RWPE1 (cell line): ENCODE measurements at places on chromosomes 3 and 15.

- no peak for DNase-seq
Observed at GRCh38 chr15:38377636-38378035, 76.3 kb upstream of the FAM98B start.

GRCh38 chr3:62022312-62022711, 351.0 kb downstream of the FEZF2 start:
- no peak for DNase-seq

DNA sequence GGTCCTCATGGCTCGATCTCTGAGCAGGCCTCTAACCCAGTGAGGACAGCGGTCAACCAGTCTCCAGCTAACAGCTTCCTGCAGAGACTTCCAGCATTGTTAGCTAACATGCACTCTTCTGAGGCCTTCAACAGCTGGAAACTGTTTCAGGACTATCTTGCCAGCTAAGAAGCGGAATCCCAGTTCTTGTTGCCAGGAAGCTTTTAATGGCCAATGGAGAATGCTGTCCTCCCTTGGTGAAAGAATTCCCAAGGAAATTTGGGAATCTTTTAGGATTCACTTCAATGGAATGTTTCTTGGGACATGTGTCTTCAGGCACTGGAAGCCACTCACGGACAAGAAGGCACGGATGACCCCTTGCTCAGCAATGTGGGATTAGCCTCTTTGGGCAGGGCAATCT, 91.7 kb downstream of the CEMIP start:
- DNase-seq: no peak

- no peak for DNase-seq
Observed at GRCh38 chr3:87792534-87793336, 266.1 kb downstream of the CGGBP1 start.

GRCh38 chr3:42270561-42270960, 4.6 kb upstream of the CCK start:
- no peak for DNase-seq

DNA sequence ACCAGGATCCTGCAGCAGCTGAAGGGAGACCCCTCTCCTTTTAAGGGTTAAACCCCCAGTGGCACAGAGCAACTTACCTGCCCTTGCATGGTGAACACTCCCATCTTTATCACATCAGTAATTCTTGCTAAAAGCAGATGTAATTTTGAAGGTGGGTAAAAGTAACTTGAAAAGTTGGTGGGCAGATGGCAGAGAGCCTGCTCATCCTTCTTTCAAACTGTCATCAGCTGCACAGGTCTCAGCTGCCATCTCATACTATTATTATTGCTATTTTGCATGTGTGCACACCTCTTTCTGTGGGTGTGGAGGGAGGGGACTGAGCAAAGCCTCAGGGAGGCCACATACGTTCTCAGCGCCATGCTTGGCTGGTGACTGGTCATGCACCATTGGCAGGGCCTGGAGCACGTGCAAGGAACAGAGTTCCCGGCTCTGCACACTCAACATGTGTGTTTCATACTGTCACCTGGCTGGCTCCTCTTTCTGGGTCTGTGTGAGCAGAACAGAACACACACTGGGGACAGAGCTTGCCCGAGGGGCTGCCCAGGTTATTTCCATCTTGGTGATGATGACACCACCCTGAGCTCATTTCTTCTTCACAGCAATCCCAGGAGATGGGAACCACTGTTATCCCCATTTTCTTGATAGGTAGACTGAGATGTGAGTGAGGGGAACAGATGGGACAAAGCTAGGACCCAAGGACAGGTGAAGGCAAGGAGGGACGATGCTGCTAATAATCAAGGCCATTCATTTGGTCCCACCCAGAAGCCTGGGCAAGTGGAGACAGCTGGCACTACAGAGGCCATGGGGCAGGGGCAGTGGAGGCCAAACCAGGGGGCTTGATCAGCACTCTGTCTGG, 95.8 kb upstream of the KLF13 start:
- no peak for DNase-seq

GRCh38 chr3:63642488-63642887, 10.0 kb upstream of the SNTN start:
- DNase-seq: no peak

DNA sequence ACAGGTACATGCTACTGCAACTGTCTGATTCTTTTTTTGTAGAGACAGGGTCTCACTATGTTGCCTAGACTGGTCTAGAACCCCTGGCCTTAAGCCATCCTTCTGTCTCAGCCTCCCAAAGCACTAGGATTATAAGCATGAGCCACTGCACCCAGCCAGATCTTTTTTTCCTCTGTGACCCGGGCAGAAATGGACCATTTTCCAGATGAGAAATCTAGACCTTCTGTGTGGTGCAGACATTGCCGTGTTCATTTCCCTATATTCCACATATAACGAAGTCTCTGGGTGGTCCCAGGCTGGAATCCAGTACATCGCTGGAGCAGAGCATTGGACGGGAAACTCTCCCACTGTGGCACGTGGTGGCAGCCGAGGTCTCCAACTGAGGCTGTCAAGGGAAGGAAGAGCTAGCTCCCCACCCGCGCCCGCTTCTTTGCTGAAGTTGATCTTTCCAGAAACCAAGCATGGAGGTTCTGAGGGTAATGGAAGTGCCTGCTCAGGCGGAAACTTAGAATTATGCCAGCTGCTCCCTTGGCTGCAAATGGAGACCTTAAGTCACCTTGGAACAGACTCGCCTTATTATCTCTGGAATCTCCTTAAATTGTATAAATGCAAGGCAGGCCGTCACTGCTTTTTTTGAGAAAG, 23.1 kb upstream of the TXNRD3 start:
- DNase-seq: no peak

- DNase-seq: no peak
Observed at GRCh38 chr3:40741729-40742128, 217.0 kb downstream of the ZNF621 start.

DNA sequence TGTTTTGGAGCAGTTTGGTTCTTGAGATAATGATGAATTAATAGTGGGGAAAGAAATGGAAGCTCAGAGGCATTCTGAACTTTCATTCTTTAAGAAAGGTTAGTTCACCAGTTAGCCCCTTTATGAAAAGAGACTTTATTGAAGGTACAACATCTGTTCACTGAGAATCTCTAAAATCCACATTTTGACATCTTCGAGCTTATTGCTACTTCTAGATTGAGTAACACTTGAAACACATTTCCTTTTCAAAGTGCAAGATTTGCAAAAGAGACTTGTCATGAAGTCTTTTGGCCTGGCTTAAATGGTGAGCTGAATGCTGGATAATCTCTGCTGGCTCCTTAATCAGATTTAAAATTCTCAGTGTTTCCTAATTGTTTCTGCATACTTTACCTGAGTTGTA, 42.3 kb downstream of the RAB8B start:
- no peak for DNase-seq

DNA sequence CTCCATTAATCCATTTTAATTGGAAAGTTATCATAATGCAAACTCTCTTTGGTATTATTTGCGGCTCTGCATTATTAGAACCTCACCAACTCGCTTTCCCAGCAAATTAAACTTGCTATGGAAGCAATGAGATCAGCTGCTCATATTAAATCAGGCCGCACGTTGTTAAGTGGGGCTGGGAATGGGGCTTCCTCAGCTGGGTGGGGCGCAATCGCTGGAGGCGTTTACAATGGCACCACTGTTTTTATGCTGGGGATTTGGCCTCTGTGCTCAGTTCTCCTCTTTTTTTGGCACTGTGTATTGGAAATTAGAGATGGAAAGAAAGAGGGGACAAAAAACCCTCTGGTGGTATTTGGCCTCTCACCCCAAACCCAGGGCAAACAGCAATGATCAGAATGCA, 72.2 kb downstream of the RPLP1 start:
- no peak for DNase-seq
